ELR (cell line): ENCODE measurements at places on chromosomes 5 and 9.

DNA sequence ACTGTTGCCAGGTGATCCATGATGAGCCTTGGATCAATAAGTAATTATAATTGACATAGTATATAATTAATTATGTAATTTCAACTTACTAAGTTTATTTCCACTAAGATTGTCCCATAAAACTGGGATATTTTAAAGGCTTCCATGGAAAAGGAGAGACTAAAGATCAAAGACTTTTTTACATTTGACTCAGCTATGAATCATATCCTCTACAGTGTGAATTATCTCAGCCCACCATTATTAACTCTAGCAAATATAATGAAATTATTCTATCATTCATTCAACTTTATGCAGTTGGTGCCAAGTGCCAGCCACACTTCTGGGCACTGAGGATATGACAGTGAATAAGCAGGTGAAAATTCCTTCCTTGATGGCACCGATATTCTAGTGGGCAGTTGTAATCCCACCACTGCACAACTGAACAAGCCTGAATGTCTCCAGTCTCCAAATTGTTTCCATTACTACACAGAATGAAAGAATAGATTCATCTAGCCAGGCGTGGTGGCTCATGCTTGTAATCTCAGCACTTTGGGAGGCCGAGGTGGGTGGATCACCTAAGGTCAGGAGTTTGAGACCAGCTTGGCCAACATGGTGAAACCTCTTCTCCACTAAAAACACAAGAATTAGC is 21.9 kb upstream of the TXN start:
- peak; percentile 55 for DNase-seq

DNA sequence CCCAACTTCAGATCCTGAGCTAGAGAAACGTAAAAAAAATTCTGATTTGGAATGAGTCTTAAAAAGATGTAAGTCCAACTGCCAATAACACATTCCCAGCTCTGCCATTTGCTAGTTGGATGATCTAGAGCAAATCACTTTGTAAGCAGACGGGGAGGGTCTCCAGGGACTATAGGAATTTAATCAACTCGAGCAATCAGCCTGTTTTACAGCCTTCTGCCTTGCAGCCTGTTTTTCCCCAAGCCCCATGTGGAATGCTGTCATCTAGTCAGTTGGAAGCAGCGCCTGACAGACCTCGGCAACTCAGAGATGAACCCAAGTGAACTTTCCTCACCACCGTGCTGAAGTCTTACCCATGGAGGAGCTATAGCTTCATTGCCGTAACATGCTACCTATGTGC is 34.8 kb upstream of the HRH2 start:
- DNase-seq: no peak

DNA sequence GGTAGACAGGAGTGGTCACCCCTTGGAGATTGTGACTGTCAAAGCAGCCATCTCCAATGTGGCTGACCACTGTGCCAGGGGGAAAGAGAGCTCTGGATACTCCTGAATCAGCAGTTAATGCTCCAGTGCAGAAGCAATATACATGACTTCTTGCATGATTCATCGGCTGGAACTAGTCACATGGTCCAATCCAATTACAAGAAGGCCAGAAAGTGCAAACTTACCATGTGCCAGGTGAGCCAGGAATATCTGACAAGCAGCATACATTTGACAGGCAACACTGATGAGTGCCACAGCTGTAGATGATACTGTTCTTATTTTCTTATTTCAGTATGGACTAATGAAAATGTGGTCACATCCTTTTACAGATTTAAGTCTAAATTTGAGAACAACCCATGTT is 440.0 kb upstream of the MPDZ start:
- peak; percentile 7 for DNase-seq

DNA sequence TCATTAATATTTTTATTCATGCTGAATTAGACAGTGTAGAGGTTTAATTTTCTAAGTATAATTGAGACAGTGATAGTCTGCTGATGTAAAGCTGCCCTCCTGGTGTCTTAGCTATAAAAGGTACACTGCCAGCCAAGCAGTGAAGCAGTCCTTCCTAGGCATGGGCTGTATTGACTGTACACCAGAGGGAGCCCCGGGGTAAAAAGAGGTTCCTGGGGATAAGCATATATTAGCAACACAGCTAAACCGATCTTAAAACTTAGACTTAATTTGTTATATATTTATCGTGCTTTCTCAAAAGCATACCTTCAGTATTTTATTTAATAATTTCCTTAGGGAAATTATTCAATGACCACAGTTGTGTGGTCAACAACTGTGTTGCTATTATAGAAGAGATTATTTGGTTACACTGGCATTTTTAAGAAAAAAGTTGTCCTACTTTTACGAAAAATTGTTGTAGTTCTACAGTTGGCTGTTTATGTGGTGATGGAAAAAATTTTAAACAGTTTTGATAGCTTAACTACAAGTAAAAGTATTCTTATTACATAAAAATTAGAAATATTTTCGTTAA is 68.8 kb downstream of the ELL2 start:
- peak; percentile 68 for DNase-seq
